ENCODE measurements at places on chromosomes 3 and 15.

- DNase-seq: no peak
These were observed 10.6 kb downstream of the LAMP3 start for GRCh38 chr3:183151821-183152351.

- no peak for DNase-seq
These were observed 40.3 kb upstream of the PARL start for GRCh38 chr3:183924956-183925355.

DNA sequence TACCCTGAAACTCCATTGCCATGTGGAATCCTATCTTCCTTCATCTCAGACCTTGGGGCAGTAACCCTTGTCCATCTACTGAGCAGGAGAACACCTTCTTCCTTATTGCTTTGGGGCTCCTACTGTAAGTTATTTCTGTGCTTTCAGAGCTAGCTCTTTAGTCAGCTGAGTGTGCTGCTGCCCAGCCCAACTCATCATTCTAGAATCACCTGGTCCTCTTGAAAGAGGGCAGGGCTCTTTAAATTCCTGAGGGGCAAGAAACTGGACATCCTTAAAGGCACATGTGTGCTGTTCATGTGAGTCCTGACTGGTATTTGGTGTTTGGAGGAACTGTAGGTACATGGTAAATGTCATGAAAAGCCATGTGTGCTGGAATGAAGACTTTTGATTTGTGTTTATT, 140.9 kb downstream of the ARNT2 start:
- DNase-seq: no peak

- no peak for DNase-seq
These were observed 99.9 kb downstream of the CACNA1D start for GRCh38 chr3:53594276-53594675.

DNA sequence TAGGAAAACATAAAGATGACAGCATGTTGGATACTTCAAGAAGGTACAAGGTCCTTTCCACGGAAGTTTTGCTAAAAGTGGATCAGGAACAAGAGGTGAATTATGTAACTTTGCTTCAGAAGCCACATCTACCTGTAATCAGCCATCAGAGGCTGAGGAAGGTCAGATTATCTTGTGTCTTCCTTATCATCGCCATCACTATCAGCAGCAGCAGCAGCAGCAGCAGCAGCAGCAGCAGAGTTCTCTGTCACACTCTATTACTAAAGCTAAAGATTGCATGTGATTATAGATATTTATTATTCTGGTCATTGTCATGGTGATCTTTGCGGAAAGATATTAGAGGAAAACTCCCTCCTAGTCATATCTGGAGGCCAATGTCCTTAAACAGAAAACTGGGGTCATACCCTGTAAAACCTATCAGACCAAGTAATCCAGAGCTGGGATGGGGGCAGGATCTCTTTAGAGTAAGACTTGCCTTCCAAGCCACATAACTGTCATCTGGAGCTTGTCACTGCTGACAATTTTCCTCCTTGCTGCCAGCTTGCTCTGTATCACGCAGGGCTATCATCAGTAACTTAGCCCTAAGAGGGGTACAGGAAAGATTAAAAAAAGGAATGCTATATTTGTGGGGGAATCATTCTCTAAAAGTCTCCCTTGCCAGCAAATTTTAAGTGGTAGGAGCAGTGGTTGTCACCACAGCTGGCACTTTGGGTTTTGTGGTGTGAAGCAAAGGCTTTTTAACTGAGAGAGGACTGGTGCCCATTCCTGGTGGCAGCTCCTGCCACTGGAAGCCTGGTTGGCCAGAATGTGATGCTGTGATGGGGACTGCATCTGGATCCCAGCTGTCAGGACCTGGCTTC, 130.9 kb upstream of the RASGRP1 start:
- no peak for DNase-seq

- DNase-seq: no peak
These were observed 10.4 kb upstream of the ARIH1 start for GRCh38 chr15:72463702-72464101.

DNA sequence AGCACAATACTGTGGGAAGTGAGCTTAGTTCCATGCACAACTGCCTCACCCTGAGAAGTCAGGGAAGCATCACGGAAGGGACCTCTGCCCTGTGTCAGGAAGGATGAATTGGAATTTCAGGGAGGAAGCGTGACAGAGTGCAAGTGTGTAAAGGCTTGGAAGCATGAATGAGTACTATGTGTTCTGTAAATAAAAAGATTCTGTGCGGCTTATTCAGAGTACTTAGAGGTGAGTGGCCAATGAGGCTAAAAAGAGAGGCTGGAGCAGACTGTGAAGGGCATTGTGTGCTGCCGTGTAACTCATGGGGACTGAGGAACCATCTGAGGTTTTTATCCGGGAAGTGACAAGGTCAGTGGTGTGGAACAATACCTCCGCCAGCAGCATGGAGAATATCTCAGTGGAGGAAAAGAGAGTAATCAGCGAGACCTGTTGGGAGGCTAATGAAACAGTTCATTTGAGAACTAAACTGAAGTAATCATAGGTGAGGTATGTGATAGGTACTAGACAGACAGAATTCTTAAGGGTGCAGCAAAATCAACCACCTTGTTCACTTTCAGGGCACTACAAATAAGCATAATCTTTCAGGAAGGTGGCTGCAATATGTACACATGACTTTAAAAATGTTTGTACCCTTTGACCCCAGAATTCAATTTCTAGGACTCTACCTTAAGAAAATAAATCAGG, 64.9 kb upstream of the SPRED1 start:
- no peak for DNase-seq

- DNase-seq: no peak
These were observed 769 bp downstream of the C2CD4A start for GRCh38 chr15:62067448-62068044.

DNA sequence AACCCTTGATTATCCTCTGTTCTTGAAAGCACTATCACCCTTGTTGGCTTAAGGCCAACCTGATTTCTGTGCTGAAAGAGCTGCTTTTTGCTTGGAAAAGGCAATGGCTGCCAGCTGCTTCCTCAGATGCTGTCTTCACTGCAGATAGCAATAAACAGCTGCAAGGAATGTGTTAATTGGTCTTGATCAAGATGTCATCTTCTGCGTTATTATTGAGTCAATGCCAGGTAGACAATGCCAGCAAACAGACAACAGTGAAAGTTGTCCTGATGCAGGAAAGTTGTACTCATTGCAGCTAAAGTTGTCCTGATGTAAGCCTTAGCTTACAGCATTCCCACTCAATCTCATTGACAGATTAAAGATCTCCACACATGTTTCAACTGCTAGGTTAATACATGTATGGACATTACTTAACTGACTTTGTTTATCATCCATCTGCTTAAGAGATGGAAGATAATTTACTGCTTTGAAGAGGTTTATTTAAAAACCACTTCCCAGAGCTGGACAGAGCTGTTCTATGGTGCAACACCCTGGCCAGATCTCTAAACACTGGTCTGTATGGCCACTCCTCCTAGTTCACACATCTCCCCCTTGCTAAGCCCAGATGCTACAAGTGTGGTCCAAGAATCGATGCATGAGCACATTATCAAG, 251.0 kb upstream of the MCTP2 start:
- DNase-seq: no peak

- no peak for DNase-seq
These were observed 287.1 kb downstream of the IL5RA start for GRCh38 chr3:2823031-2823430.

DNA sequence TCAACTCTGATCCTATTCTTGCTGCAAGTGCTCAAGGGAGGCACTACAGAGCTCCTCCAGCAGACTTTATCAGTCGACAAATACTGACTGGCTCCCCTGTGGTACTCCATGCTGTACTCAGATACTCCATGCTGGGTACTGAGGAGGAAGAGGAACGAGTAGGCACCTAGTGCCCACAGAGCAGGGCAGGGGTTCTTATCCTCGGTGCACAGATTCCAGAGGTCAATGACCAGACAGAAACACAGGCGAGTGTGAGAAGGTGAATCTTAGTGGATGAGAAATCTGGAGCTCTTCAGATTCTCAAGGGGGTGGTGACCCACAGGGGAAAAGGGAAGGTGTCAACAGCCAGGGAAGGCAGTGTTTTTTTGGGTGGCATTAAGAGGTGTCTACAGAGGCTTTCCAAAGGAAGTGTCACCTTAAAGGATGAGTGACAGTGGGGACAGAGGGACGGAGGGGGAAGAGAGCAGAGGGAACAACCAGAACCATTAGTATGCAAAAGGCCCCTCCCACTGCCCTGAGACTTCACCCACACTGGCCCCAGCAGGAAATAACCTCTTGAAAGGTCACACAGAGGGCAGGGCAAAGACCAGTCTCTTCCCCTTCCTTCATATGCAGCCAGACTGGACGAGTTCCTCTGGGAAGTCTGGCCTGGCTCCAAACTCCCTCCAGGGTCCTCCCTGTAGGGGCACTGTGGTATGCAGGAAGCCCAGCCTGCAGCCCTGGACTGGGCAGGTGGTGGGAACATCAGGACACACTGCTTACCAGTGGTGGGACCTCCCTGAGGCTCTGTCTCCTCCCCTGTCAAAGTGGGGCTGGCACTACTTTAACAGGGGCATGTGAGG, 27.5 kb downstream of the CCDC12 start:
- DNase-seq: no peak

DNA sequence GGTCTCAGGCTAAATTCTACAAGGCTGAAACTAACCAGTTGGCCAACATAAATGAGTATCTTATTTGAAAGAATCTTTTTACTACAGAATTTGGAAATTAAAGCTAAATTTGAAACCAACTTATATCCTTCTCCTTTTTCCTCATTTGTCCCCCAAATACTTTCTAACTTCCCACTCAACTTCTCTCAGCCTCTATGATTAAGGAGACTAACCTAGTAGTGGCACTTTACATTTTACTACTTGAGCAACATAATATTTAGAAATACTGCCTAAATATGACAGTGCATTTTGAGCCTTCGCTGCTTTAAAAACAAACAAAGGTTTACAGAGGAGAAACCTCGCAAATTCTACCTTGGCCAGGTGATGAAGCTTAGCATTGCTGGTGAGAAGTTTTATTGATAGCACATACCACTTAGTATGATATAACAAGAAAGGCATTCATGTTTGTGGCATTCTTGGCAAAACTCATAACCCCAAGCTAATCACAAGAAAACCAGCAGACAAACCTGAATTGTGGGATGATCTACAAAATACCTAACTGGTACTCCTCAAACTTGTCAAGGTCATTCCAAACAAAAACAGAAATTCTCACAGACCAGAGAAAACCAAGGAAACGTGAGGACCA, 432.1 kb upstream of the CFAP20DC start:
- DNase-seq: no peak

DNA sequence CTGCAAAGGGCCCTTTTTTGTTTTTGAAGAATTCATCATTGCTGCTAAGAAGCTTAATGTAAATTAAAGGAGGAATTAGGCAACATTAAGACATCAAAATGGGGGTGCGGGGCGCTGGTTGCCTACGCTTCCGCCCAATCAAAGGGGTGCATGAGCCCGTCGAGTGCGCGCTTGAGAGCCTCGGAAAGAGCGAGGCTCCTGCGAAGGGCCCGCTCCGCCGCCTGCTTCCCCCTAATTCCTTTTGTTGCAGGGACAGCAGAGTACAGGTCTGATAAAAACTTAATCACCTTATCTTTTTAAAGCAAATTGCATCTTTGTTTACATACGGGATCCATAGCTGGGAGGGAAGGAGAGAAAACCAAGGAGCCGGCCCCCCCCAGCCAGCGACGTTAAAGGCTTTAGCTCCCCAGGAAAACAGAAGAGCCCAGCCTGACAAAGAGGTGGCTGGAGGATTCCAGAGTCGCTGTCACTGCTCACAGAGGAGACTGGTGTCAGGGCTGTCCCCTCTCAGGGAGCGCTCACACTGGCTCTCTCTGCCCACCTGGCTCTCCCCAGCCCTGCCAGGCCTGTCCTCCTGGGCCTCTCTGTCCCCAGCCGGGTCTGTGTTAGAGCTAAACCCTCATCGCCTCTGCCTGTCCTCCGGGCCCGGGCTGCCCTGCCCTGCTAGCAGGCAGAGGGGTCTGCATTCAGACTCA, 67.3 kb downstream of the DNAJB8 start:
- no peak for DNase-seq

GRCh38 chr15:65920121-65920520, 50.8 kb downstream of the RAB11A start:
- no peak for DNase-seq

DNA sequence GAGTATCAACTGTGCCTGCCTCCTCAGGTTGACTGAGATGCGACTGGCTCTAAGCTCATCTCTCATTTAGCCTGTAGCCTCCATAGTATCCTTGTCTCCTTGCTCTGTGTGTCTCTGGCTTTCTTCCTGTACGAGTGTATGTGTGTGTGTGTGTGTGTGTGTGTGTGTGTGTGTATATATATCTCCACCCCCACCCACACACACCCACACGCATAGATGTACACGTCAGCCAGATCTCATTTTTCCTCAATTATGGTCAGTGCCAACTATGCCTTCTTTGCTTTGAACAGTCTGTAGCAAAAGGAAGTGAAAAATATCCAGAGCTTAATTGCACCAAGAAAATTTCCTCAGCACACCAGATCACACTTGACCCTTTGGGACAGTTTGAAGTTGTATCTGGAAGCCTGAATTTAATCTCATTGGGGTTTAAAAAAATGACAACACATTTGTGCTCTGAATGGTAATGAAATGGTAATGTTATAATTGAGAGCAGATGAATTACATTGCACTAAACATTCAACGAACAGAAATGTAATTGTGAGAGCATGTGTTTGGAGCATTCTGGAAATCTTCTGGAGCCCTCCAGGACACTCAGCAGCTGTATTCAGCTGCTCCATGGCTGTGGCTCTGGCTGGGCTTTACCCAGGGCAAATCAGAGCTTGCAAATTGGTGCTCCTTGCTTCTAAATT, 63.6 kb downstream of the RYR3 start:
- DNase-seq: no peak

GRCh38 chr3:183158113-183158512, 4.4 kb downstream of the LAMP3 start:
- no peak for DNase-seq

GRCh38 chr15:34490417-34491193, 53.0 kb upstream of the GOLGA8A start:
- no peak for DNase-seq

- no peak for DNase-seq
These were observed 138.5 kb downstream of the DUT start for GRCh38 chr15:48469681-48470080.

DNA sequence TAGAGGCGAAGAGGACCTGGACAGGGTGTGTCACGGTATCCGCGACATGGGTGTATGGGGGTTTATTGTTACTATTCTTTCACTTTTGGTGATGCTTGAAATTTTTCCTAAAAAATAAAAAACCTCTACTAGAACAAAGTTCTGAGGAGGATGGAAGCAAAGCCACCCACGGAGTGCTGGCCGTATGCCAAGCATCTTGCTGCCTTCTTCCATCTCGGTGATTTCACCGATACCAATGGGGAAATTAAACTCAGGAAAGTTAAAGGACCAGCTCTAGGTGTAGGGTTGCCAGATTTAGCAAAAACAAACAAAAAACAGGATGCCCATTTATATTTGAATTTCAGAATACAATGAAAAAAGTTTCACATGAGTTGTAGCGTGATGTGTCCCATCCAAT, 33.9 kb downstream of the SMAD6 start:
- DNase-seq: no peak

GRCh38 chr3:14862303-14862660, 43.5 kb downstream of the FGD5 start:
- no peak for DNase-seq

- no peak for DNase-seq
These were observed 41.7 kb downstream of the UBE3A start for GRCh38 chr15:25397100-25397499.

GRCh38 chr3:30644615-30645014, 38.2 kb downstream of the TGFBR2 start:
- peak; percentile 30 for DNase-seq

GRCh38 chr3:139107424-139108252, 62.9 kb upstream of the PRR23C start:
- no peak for DNase-seq

GRCh38 chr3:56477646-56478045, 9.4 kb upstream of the ERC2 start:
- no peak for DNase-seq
